ENCODE measurements at places on chromosomes 4 and X. TPM values are rescaled to one million over a fixed set of nuclear protein-coding genes. Genes with fewer than 3 reads are reported as not detected.

CFAP47 gene
- not detected for total RNA-seq

SPANXA2 gene
- not detected for total RNA-seq

ZDHHC15 gene
- 0.05 TPM for total RNA-seq

SMIM31 gene
- not detected for total RNA-seq

ZNF182 gene
- total RNA-seq: 5.9 TPM

XKRX gene
- 0.23 TPM for total RNA-seq

HNRNPDL gene
- 470 TPM for total RNA-seq

MAGEA12 gene
- total RNA-seq: not detected

SPCS3 gene
- total RNA-seq: 197 TPM

GAGE2A gene
- not detected for total RNA-seq

LRP2BP gene
- 0.55 TPM for total RNA-seq

DRD5 gene
- total RNA-seq: not detected

CT55 gene
- not detected for total RNA-seq

NPNT gene
- 0.14 TPM for total RNA-seq

PCDH19 gene
- not detected for total RNA-seq

POLA1 gene
- total RNA-seq: 36.7 TPM

GLOD5 gene
- total RNA-seq: not detected

SPATA18 gene
- not detected for total RNA-seq

KIF4A gene
- total RNA-seq: 26.5 TPM

SUPT20HL2 gene
- total RNA-seq: not detected

GAGE13 gene
- not detected for total RNA-seq

ETDB gene
- total RNA-seq: not detected

PRSS48 gene
- not detected for total RNA-seq

ETDA gene
- total RNA-seq: not detected

DUX4 gene
- not detected for total RNA-seq

All from activated T-helper 2 cell treated with anti-CD3 and anti-CD28 coated beads, Interferon-gamma antibody, Interleukin-2, Interleukin-4, amounts not matched to agents 10 μg/mL and 5 μg/mL and 100 μg/mL, durations not matched to agents 14 hours and 24 hours and 36 hours (primary cell).